ENCODE measurements at places on chromosomes 6 and 20. TPM values are rescaled to one million over a fixed set of nuclear protein-coding genes. Genes with fewer than 3 reads are reported as not detected.
A peak's percentile ranks its signal among the peaks of the same experiment; 100 is the strongest.

GABRR1 gene
- total RNA-seq: not detected

FAM83D gene
- 46.0 TPM for total RNA-seq

- no peak for DNase-seq
These were observed 2.5 kb downstream of the ZDHHC14 start for GRCh38 chr6:157383471-157383870.

- no peak for DNase-seq
These were observed 161.6 kb downstream of the QRSL1 start for GRCh38 chr6:106790935-106791334.

- peak; percentile 73 for DNase-seq
These were observed 58.7 kb downstream of the KIF13A start for GRCh38 chr6:17928514-17929430.

- no peak for DNase-seq
These were observed 248.6 kb downstream of the HIVEP2 start for GRCh38 chr6:142696123-142697000.

DNA sequence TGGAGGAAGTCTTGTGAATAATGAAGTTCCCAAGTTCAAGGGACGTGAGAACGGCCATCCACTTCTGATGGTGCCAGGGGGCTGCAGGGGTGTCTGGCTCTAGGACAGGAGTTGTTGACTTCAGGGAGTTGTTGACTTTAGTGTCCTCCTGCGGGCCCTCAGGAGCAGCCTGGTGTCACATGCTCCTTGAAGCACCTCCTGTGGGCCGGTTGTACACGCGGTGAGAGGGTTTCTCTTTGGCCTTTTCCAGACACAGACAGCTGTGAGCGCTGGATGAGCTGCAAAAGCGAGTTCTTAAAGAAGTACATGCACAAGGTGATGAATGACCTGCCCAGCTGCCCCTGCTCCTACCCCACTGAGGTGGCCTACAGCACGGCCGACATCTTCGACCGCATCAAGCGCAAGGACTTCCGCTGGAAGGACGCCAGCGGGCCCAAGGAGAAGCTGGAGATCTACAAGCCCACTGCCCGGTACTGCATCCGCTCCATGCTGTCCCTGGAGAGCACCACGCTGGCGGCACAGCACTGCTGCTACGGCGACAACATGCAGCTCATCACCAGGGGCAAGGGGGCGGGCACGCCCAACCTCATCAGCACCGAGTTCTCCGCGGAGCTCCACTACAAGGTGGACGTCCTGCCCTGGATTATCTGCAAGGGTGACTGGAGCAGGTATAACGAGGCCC, 77.8 kb downstream of the ISM1 start:
- no peak for DNase-seq

DNA sequence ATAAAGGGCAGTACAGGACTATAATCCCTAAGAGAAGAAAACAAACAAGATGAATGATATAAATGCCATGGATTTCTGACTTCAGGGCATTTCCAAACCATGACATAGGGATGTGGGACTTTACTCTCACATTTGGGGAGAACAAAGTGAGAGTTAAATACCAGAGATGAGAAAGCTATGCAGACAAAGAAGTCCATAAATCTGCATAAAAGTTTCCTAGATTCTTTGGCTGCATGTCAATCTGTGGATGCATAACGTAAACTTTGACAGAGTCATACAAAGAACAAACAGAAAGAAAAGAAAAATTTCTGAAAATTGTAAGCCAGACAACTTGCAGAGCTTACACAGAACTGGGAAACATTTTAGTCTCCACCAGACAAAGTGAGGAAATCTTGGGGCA, 11.7 kb downstream of the EPM2A start:
- no peak for DNase-seq

DNA sequence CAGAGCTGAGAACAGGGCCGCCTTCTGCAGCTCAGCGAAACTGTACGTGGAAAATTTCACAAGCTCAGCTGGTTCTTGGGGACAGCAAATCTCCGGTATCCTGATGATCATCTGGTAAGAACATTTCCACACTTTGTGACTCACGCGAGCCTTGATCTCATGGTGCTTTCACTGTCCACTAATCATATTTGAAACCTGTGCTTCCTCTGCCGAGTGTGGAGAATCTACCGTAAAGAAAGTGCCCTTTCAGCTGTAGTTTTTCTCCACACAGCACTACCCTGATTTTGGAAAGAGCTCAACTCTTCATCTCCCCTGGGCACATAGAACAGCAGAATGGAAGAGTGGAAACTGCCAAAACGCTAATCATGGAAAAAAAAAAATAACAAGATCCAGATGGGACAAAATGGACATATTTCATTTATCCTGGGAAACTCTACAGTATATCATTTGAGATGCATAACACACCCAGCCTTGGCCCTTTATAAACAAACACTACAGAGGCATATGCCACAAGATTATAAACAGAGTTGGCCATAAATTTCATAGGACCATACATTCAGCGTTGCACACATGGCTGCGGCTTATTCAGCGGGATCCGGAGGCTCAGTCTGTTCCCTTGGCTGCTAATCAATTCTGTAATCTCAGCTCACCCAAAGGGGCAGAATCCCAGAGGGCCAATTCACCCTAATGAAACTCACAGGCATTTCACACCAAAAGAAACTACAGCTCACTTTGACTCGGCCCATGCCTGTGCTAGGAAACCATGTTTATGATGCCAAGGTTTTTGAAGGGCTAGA, 434.5 kb downstream of the HDGFL1 start:
- no peak for DNase-seq

All from endothelial cell of umbilical vein (primary cell).